ENCODE measurements at places on chromosomes 16 and 17.

- no peak for DNase-seq
These were observed 31.6 kb downstream of the HOXB1 start for GRCh38 chr17:48499248-48499647.

DNA sequence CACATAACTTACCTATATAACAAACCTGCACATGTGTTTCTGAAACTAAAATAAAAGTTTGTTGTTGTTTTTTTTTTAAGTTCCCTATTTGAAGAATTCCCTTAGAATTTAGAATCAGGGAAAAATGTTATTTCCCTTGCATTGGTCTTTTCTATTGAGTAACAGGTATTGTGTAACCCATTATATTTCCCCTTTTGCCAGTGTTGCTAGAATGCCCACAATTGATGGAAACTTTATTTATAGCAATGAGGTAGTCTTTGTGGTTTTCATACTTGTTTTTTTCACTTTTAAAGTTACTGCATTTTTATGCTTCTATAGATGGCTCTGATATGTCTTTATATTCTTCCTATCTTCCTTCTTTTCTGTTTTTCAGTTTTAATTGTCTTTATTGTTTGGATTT lies 3.9 kb downstream of the NLRP1 start:
- DNase-seq, result peak; percentile 66

- DNase-seq, result peak; percentile 44
These were observed at the start of gene FAM171A2 for GRCh38 chr17:44363613-44364159. Gene FAM171A2 (minus strand): TSS chr17:44363853. CDS start chr17:44363714, 139 bp downstream.

DNA sequence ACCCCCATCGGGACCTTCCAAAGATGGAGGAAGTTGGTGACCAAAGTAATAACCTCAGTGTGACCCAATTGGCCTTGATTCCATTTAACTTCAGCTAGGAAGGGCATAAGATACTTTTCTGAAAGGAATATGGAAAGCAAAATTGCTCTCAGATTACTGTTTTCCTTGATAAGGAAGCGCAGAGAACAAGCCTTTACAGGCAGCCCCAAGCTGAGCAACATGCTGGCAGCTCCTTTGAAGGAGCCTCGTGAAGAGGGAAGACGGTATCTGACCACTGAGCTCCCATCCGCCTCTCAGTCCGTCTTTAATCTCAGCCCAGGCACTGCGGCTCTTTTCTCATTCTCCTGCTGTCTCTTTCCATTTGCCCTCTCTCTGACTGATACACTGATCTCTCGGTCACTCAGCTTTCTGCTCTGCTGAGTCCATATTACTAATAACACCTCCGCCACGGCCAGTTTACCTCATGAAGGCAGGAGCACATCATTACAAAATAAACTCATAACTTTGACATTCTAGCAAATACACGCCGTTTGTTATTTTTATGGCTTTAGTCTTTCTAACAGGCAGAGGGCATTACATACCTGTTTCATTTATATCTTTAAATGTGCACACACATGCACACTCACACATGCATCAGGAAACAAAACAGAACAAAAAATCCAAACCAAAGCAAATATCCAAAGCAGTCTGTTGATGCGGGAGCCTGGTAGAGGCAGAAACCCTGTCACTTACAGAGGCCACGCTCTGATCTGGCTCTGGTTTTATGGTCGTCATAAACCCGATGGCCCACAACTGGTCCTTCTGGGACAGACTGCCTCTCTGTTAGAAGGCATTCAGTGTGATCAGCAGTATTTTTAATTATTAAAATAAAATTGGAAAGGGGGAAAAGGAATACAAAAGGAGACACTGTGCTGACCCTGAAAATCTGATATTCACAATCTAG lies 183.2 kb downstream of the AATF start:
- no peak for DNase-seq

- DNase-seq, result peak; percentile 75
These were observed 23.8 kb downstream of the EZH1 start for GRCh38 chr17:42720996-42721583.

GRCh38 chr17:8125154-8125946 lies 1.4 kb upstream of the HES7 start:
- peak; percentile 89 for DNase-seq

DNA sequence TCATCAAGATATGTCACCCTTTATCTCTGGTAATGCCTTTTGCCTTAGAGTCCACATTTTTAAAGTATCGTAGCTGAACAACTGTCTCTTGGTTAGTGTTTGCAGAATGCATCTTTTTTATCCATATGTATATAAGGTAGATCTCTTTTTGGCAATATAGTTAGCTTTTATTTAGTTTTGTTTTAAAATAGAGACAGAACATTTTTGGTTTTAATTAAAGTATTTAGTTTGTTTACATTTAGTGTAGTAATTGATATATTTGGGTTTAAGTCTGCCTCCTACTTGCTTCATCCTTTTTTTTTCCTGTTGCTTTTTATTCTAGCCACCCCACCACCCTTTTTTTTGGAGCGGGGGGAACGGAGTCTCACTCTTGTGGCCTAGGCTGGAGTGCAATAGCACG lies 184.6 kb upstream of the CHMP6 start:
- DNase-seq, result no peak

DNA sequence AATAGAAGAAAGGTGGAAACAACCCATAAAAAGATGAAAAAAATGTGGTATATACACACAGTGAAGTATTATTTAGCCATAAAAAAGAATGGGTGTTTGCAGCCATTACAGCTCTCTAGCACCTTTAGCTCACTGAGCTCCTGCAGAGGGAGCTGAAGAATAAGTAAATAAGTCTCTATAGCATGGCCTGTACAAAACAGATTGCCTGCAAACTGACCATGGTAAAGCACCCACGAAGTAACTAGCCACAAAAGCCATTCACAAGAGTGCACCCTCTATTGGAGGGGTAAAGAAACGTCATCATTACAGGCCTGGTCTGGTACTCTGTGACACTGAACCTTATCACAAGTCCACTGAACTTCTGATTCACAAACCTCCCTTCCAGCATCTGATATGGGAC lies 76.3 kb downstream of the USP32 start:
- DNase-seq, result peak; percentile 33

DNA sequence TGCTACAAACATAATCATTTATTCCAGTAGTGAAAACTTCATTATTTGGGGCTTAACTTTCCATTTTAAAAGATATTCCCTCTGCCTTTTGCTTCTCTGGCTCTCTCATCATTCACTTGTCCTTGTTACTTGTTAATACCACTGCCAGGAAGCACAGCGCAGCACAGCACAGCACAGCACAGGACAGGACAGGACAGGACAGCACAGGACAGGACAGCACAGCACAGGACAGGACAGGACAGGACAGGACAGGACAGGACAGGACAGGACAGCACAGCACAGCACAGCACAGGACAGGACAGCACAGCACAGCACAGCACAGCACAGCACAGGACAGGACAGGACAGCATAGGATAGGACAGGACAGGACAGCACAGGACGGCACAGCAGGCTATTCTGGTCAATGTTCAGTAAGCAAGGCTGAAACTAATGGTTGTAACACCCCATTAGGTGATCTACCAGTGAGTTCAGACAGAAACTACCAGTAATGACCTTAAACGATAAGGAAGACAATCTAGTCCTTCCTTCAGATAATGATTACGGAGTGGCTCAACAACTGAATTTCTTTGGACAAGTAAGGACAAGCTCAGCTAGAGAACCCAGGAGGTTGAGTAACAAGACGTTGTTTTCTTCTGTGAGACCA lies 31.9 kb downstream of the COG1 start:
- DNase-seq, result no peak

- DNase-seq, result peak; percentile 67
These were observed 38.4 kb downstream of the PTRH2 start for GRCh38 chr17:59668816-59669215.
